ENCODE measurements at places on chromosomes 12 and 14.

DNA sequence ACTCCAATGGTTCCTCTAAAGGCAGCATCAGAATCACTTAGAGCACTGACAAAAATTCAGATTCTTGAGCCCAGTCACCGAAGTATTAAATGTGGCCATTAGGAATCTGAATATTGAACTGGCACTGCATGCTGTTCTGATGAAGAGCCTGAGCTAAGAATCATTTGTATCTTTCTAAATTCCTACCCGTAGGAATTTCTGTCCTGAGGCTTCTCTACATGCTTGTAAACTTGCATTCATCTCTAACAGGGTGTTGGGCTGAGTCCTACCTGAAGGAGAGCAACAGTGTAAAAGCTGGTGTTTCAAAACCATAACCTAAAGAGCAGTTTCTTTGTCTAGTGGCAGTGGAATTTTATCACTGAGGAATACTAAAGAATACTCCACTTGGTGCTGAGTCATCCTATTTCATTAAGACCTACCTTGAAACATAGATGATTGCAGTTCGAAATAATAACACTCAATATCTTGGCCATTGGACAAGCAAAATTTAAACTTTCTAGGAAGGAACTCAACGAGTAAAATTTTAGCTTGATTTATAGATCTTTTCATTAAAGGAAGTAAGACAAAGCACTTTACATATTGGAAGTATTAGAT, 35.5 kb upstream of the C12orf75 start:
- DNase-seq = no peak

- no peak for DNase-seq
Measured at GRCh38 chr12:80441921-80442320, 2.1 kb upstream of the PTPRQ start.

- DNase-seq = no peak
Measured at GRCh38 chr12:79055926-79056674, 191.5 kb downstream of the SYT1 start.

DNA sequence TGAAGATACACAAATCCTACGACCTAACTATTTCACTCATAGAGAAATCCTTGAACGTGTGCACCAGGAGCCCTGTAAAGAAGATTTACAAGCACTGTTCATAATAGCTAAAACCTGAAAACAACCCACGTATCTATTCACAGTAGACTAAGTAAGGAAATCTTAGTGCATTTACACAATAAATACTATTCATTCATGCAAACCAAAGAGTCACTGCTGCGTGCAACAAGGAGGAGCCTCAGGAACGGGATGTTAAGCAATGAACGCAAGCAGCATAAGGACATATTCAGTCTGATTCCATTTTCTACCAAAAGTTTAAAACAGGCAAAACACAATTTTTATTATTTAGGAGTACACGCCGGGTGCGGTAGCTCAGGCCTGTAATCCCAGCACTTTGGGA, 176.6 kb downstream of the TTC7B start:
- no peak for DNase-seq

GRCh38 chr14:76880449-76880848, 54.2 kb downstream of the LRRC74A start:
- no peak for DNase-seq

DNA sequence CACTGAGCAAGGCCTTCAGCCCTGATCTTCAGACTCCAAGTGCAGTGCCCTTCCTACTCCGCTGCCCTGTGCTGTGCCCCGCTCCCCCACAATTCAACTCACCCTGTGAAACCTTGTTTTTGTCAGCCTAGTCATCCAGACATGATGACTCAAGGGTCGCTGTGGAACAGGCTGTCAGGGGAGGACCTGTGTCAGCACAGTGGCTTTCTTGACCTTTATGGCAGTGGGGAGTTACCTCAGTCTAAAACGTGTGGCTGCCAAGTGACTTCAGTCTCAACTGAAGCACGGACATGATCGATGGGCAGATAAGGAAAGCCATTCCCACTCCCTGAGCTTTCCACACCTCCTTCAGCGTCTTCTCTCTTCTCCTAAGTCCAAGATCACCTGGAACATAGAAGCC, 16.3 kb upstream of the FLVCR2 start:
- DNase-seq = no peak

DNA sequence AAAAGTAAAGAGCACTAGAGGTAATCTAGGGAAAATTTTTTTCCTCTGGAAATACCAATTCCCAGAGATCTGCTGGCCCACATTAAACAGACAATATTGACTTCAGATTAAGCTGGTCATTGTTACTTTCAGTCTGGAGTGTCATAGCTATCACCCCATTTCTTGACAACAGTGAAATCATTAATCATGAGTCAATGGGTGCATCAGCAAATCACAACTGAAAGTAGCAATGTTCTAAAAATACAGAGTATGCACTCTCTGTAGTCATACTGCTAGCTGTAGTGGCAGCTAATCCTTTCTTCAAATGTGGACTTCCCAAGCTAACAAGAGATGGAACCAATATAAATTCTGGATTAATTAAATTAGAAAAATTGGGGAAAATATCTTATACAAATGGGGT, 129.9 kb downstream of the CPNE8 start:
- DNase-seq = peak; percentile 49

DNA sequence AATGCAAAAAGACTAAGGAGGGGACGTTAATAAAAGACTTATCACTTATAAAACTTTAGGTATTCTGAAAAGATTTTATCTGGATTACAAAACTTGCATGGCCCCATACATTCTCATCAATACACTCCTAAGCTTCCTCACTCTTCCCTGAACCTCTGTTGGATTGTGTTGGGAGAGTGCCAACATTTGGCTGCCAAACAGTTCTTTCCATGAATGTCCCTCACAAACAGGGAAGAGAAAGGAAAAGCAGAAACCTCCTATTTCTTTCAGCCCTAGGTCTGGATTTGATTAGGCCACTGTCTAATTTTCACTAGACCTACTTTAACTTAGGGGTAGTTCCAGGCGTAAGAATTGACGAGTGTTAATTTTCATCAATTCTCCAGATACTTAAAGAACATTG, 11.7 kb downstream of the PTHLH start:
- DNase-seq = no peak

GRCh38 chr14:35046751-35047536, 872 bp downstream of the FAM177A1 start:
- no peak for DNase-seq

DNA sequence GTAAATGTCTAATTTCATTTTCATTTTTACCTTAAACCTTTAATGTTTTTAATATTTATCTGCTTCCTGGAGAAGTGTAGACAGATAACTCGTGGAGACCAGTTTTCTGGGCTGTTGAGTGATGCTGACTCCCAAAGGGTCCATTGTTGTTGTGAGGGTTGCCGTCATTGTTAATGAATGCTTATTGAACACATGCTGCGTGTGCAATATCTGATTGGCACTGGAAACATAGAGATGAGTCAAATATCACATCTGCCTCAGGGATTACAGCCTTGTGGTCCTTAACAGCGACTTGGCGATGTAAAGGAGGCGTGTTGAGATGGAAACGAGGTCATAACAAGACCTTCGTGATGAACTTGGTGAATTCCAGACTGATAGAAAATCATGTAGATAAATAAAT, 85.9 kb downstream of the FBXW8 start:
- no peak for DNase-seq

GRCh38 chr12:49515266-49515665, 23.6 kb upstream of the KCNH3 start:
- DNase-seq = no peak

- DNase-seq = no peak
Measured at GRCh38 chr14:42378274-42378673, 771.6 kb downstream of the LRFN5 start.

- peak; percentile 74 for DNase-seq
Measured at GRCh38 chr12:52903855-52904508, 894 bp downstream of the KRT8 start.

DNA sequence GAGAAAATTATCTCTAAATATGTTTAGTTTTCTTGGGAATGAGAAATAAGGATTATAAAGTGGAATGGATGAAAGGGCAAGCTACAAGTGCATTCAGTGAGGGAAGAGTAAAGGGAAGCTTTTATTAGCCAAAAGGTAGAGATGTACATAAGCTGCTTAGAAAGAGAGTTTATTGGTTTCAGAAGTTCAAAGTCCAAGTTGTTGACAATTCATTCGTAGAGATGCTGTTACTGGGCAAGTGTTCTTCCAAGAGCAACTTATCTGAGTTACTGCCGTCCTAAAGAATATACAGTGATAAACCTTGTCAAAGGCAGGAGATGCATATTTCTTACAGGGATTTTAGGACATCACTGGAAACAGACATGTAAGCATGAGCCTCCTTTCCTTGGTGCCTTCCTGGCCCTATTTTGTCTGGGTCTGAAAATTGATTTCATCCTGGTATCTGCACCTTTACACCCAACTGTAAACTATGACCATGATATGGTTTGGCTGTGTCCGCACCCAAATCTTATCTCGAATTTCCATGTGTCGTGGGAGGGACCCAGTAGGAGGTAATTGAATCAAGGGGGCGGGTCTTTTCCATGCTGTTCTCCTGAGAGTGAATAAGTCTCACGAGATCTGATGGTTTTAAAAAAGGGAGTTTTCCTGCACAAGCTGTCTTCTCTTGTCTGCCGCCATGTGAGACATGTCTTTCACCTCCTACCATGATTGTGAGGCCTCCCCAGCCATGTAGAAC, 46.8 kb downstream of the TRMT5 start:
- no peak for DNase-seq

GRCh38 chr12:111532751-111533150, 66.4 kb downstream of the ATXN2 start:
- DNase-seq = no peak

GRCh38 chr12:77837876-77838291, 7.2 kb downstream of the NAV3 start:
- no peak for DNase-seq

DNA sequence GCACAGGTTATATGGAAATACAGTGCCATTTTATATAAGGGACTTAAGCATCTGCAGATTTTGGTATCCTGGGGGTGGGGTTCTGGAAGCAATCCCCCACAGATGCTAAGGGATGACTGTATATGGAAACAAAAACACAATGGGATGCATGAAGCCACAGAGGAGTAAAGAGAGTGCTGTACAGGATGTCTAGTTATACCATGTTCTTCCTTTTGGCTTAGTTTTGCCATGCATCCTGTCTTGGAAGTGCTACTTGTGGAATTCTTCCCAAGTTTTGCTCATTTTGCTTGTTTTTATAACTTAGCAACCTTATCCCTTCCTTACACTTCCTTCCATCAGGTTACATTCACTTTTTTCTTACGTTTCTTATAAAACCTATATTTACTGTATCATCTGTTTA, 55.6 kb downstream of the TRMT5 start:
- no peak for DNase-seq

DNA sequence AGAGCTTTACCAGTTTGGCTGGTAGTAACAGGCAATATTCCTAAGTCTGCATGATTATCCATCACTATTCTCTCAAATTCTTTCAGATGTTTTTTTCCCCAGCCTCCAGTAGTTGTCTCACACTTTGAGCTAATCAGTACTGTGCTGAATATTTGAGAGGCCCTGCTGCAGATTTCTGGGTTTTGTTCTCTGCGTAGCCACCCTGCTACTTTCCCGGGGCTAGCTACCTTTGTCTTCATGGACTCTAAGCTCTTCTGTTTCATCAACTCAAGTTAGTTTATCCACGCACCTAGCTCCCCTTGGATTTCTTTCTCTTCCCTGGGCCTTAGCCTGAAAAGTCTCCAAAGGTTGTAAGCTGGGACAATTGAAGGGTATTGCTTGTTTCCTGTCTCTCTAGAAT, 73.0 kb downstream of the FUT8 start:
- no peak for DNase-seq

GRCh38 chr14:52259434-52259833, 8.1 kb upstream of the PTGDR start:
- DNase-seq = no peak

GRCh38 chr14:33352821-33353220, 414.1 kb downstream of the NPAS3 start:
- DNase-seq = no peak

- DNase-seq = peak; percentile 6
Measured at GRCh38 chr12:72673853-72674252, 401.7 kb downstream of the TRHDE start.

- DNase-seq = no peak
Measured at GRCh38 chr12:106098691-106099200, 40.0 kb downstream of the NUAK1 start.

DNA sequence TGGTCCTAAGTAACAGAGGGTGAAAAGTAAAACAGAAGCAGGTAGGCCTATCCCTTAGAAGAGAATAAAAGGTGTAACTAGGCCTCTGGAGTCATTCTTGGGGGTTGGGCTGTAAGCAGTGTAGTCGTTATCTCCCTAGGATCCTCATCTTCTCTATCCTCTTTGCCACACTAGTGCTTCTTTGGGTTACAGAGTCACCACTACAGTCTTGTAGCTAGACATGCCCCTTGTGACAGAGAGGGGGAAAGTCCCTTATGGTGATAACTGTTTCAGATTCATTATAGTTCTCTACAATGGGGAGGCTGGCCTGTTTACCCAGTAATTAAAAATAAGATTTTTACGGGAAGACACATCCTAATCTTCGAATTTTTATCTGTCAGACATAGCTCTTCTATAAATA, 16.4 kb upstream of the SRP54 start:
- DNase-seq = no peak

GRCh38 chr14:29035134-29035533, 268.5 kb downstream of the FOXG1 start:
- no peak for DNase-seq

- no peak for DNase-seq
Measured at GRCh38 chr12:100267603-100268281, 765 bp downstream of the SCYL2 start.

DNA sequence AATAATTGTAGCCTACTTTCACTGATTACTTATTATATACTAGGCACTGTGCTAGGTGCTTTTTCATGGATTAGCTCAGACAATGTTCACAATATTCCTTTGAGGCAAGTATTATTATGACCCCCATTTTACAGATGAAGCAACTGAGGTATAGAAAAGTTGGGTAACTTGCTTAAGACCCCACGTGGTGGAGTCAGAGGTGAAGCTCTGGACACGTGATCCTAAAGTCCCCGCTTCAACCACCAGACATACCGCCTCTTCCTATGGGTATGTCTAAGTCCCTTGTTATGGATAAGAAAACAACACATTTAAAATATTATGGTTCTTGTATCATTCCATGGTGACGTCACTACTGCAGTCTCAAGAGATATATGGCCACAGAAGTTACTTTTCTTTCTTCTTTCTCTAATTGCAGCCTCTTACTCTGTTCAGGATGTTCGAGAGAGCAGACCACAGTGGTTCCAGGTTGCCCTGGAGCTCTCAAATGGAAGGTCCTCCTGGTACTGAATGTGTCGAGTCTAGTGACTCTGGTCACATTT, 157.7 kb downstream of the HELB start:
- DNase-seq = no peak

DNA sequence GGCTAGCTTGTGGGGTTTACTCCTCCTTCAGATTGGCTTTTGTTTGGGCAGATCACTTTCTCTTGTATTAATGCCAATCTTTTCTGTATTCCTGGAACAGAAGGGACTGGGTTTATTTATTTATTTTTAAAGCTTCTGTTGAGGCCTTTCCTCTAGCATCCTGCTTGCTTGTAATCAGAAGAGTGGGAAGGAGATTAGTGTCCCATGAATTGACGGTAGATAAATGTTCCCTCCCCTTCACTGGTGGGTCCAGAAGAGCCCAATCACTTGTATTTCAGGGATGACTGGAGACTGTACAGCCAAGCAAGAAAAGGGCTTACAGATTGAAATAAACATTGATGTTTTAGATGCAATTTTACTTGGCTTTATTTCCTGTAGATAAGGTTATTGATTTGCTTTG, 71.0 kb downstream of the LIN52 start:
- DNase-seq = no peak

Data from GM06990 (cell line).